ENCODE measurements at places on chromosomes 1 and 21.

- DNase-seq, result no peak
Measured at GRCh38 chr1:86277936-86278335, 118.2 kb downstream of the ODF2L start.

GRCh38 chr1:51916587-51917405, 38.3 kb upstream of the NRDC start:
- DNase-seq, result no peak

GRCh38 chr1:216721062-216721461, 2.2 kb downstream of the ESRRG start:
- no peak for DNase-seq

DNA sequence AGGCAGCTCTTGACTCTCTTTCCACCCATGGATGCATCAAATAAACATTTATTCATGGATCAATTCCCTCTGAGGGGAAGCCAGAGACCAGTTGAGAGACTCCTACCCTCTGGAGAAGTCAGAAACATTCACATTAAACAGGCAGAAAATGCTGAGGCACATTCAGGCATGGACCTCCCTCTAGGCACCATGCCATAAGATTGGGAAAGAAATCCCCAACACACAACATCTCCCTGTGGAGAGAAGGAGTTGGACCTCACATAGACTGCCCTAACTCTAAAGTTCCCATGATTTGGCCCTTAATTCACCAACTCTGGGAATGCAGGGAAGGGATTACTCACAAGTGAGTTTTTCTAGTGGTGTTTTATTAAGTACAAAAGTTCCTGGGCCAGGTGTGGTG, 415.3 kb upstream of the C1orf87 start:
- DNase-seq, result no peak

GRCh38 chr1:193537266-193538002, 351.0 kb upstream of the B3GALT2 start:
- DNase-seq, result no peak

GRCh38 chr1:234770924-234771540, 161.1 kb upstream of the IRF2BP2 start:
- DNase-seq, result peak; percentile 38

- DNase-seq, result no peak
Measured at GRCh38 chr21:27693376-27693775, 726.5 kb upstream of the ADAMTS5 start.

DNA sequence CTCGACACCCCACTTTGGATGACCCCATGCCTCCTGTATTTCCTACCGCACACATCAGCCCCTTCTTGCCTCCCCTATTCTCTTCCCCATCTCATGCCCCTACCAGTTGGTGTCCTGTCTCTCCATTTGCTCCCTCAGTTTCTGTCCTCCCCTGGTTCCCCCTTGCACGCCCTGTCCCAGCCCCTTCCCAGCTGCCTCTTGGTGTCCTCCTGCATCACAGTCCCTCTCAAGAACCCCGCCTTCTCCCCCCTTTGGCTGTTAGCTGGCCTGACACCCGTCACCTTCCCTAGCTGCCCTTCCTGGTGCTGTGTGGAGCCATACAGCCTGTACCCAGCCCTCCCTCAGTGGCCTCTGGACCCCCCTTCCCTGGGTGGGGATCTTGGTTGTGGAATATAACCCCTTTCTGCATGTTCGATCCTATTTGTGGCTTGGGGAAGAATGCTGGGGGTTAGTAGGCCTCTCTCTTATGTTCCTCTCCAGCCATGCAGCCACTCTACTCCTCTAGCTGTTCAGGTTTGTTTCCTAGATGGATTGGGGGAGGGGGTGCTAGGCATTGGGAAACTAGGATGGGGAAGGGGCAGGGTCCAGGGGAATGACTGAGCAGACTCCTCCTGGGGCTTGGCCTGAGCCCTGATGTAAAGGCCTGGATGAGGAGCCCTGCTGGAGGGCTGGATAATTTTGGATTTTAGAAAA, 41.4 kb upstream of the NFASC start:
- no peak for DNase-seq

- no peak for DNase-seq
Measured at GRCh38 chr1:49339043-49339442, 562.4 kb upstream of the BEND5 start.

- no peak for DNase-seq
Measured at GRCh38 chr1:110298991-110299390, 40.2 kb upstream of the RBM15 start.

DNA sequence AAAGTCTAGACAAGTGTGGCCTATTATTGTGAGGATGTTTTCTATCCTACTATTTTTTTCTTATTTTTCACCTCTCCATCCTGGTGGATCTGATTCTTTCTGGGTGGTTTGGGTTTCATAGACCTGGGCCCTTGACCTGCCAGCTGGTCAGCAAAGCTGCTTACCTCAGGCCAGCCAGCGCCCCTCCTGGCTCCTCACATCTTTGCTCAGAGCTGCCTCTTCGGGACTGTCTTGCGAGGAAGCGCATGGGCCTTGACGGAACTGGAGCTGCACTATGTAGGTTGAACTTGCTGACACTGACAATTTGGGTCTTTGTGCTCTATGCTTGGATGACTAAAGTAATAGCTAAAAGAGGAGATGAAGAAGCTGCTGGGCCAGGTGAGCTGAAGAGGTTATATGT, 138.5 kb upstream of the SYT6 start:
- DNase-seq, result no peak

DNA sequence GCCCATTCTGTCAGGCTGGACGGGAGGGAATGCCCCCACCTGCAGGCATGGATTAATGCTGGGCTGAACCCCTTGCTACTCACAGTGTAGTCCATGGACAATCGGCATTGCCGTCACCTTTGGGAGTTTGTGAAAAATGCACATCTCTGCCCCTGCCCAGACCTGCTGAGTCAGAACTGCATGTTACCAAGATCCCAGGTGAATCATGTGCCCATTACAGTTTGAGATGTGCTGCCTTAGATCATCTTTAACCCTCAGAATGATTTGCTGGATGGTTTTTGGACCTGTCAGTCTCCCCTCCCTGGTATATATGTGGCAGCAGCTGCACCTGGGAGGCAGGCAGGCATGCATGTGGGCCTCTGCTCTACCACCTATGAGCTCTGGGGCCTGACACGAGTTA, 15.0 kb downstream of the HTR6 start:
- no peak for DNase-seq

DNA sequence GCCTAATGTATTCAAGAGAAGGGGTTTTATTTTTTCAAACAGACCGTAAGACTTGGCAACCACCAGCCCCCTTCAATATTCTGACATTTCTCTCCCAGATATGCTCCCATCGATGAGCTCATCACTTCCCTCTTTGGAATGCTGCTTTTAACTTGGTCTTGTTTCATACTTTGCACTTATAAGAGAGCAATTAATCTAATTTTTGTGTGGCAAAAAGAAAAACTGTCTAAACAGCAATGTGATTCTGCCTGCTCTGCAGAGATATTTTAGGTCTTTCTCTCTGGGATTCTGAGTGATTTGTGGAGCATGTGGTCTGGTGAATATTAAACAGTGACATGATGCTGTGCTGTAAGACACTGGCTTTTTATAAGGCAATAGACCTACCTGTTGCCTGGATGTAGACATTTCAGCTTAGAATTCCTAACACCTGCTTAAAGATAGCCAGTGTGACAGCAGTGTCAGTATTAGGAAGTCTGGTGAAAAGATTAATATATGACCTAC, 284.8 kb downstream of the BACH1 start:
- no peak for DNase-seq

DNA sequence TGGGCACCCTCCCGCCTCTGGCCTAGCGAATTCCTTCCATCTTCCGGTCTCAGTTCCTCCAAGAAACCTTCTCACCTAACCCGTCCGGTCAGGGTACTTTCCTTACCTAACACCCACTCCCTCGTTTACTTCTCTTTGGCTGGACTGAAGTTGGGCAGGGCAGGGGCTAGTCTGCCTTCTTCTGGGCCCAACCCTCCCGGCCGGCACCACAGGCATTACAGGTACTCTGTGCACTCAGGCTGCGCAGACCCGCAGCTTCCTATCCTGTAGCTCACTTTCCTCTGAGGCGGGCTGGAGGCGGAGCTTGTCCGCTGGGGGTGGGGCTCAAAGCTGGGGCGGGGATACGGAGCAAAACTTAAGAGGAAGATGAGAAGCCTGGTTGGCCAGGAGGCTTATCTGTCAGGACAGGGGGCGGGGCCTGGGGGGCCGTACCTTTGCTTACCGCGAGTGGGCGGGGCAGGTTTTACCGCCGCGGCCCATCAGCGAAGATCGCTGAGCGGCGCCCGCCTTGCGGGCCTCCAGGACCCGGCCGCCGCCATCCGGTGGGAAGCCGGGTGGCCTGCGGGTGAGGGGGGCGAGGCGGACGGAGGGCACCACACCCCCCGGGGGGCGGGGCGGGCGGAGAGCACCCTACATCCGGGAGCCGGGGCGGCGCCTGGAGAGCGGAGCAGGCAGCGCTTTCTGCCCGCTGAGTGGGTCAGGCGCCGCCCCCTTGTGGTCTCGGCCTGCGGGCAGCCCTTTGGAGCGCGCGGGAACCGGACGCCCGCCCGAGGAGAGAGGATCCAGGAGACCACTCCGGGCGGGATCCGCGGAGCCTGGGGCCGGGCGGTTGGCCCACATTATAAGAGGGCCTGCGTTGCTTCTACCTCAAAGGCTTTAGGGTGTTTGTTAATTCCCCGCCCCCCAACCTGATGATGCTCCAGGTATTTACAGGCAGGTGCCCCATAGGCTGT, 31.9 kb downstream of the ZNF648 start:
- DNase-seq, result peak; percentile 97

- no peak for DNase-seq
Measured at GRCh38 chr1:81811757-81812371, 11.1 kb downstream of the ADGRL2 start.

DNA sequence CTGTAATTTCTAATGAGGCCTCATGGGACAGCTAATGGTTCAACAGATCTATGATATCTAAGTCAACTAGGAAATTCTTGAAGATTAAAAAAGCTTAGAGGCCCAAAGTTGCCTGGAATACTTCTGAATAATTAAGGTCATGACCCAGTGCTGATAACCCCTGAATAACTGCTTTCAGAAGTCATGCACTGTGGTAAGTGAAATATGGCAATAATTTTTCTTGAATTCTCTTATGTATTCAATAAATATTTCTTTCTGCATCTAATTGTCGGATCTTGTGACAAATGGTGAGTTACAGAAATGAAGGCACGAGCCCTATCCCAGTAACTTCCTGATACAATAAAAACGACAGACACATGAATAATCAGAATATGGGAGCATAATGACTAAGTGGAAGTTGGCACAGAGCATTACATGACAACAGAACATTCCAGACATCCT, 219.3 kb upstream of the GREM2 start:
- no peak for DNase-seq

DNA sequence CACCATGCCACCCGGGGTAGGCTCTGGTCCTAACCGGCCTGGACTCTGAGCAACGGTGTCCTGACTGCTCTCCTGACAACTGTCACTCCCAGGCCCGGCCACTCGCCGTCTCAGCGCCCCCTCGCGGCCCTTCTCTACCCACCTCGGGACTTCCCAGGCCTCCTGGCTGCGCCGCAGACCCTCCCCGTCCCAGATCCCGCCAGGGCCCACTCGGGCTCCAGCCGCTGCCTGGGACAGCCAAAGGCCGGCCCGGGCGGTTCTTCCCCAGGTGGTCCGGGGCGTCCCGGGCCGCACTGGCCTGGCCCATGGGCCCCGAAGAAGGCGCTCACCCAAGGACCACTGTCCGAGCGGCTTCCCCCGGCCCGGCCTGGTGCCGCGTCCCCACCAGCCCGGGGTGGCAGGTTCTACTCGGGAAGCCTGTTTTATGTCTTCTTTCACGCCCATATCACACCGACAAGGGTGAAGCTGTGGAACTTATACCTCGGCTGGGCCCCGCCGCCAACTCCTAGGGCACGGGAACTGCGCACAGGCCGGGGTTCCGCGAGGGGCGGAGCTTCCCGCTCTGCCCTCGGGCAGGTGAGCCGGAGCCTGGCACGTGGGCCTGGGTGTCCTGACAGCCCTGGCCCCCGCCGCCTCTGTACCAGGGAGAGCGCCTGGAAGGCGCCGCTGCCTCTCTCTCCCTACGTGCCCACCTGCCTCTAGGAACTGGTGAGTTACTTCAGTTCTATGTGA, 138.3 kb downstream of the TTLL7 start:
- peak; percentile 83 for DNase-seq

- no peak for DNase-seq
Measured at GRCh38 chr1:229203030-229203751, 67.7 kb upstream of the RAB4A start.

GRCh38 chr1:108704496-108704895, 8.2 kb upstream of the FNDC7 start:
- no peak for DNase-seq

DNA sequence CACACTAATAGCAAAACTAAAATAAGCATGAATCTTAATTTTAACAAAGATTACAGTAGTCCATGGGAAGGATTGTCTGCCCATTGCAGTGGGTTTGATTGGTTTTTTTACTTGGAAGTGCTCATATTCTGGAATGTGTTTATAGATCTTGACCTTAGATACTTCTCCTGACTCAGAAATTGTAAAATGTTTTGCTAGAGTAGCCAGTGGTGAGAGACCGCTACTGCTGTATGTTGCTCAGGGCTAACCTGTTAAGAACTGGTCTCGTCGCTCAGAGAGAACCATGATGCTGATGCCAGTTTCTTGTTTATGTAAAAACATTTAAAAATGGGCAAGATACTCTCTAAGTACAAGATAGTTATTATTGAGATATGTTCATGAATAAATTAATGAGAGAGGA, 99.9 kb downstream of the ROR1 start:
- no peak for DNase-seq

DNA sequence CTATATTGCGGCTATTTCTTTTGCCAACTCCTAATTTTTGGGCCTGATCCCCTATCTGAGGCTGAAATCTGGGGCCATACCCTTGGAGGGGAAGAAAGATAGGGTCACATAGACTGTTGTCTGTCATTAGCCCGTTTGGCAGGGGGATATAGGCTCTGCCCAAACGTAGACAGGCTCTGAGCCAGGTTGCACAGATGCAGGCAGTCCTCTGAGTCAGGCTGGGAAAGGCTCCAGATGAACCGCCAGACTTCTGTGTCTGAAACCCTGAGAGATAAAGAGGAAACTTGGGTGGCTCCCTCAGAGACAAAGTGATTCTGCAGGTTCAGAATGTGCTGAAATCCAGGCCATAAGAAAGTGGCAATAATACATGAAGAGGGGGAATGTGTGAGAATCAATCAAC, 4.0 kb upstream of the CAP1 start:
- peak; percentile 82 for DNase-seq

GRCh38 chr1:40955266-40955665, 24.2 kb upstream of the CTPS1 start:
- no peak for DNase-seq

DNA sequence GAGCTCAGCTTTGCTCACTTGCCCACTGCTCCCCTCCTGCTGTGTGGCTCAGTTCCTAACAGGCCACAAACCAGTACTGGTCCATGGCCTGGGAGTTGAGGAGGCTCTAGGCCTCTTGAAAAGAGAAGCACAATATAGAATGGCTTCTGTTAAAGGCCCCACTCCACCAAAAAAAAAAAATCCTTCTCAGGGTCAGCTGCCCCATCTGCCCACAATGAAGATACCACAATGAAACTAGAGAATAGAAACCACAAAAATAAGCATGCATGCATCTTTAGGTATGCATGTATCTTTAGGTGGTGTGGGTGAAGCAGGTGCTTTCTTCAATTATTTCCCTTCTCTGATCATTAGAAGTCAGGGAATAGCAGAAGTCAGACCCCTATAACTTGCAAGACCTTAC, 620.4 kb upstream of the BEND5 start:
- DNase-seq, result no peak
